ENCODE measurements at places on chromosomes 2 and 18. TPM values are rescaled to one million over a fixed set of nuclear protein-coding genes. Genes with fewer than 3 reads are reported as not detected.

Gene BCL2
- total RNA-seq = 1.5 TPM

Gene ELAC1
- 2.5 TPM for total RNA-seq

Gene DYNAP
- total RNA-seq = not detected

Gene DHRS9
- total RNA-seq = 0.19 TPM

Gene RBM44
- 0.19 TPM for total RNA-seq

Gene HNMT
- 28.0 TPM for total RNA-seq

Gene RFX8
- total RNA-seq = 6.7 TPM

Gene ZSWIM2
- total RNA-seq = under 0.01 TPM

Gene HES6
- 0.56 TPM for total RNA-seq

Gene TWIST2
- total RNA-seq = 13.4 TPM

Gene CXCR1
- not detected for total RNA-seq

Gene IL1RL1
- 1.1 TPM for total RNA-seq

Gene TUBA4B
- total RNA-seq = not detected

Gene PARD6G
- total RNA-seq = 2.8 TPM

Gene ARHGAP25
- 5.6 TPM for total RNA-seq

Gene RESP18
- not detected for total RNA-seq

Gene SP5
- not detected for total RNA-seq

Gene PDCL3
- total RNA-seq = 10.7 TPM

Gene GIGYF2
- 53.3 TPM for total RNA-seq

Gene SLC5A6
- total RNA-seq = 30.3 TPM

Gene INO80D
- 5.6 TPM for total RNA-seq

Gene LBH
- total RNA-seq = 197 TPM

Gene SERPINB4
- total RNA-seq = not detected

Gene RUFY4
- total RNA-seq = not detected

Gene PROKR1
- total RNA-seq = not detected

Gene CCDC121
- 1.1 TPM for total RNA-seq

Gene IGFBP2
- 219 TPM for total RNA-seq

Gene B3GNT2
- 27.1 TPM for total RNA-seq

Gene PPP1R7
- 53.3 TPM for total RNA-seq
